ENCODE measurements at places on chromosomes 1 and 21.
A peak's percentile ranks its signal among the peaks of the same experiment; 100 is the strongest.

- peak; percentile 89 for DNase-seq
Measured at GRCh38 chr21:33171616-33172169, 58.0 kb upstream of the IFNAR2 start.

GRCh38 chr1:180674603-180675530 lies 43.0 kb downstream of the XPR1 start:
- no peak for DNase-seq

GRCh38 chr1:115976921-115977498 lies 697 bp downstream of the SLC22A15 start:
- no peak for DNase-seq

- no peak for DNase-seq
Measured at GRCh38 chr1:186308264-186309060, 66.6 kb downstream of the TPR start.

DNA sequence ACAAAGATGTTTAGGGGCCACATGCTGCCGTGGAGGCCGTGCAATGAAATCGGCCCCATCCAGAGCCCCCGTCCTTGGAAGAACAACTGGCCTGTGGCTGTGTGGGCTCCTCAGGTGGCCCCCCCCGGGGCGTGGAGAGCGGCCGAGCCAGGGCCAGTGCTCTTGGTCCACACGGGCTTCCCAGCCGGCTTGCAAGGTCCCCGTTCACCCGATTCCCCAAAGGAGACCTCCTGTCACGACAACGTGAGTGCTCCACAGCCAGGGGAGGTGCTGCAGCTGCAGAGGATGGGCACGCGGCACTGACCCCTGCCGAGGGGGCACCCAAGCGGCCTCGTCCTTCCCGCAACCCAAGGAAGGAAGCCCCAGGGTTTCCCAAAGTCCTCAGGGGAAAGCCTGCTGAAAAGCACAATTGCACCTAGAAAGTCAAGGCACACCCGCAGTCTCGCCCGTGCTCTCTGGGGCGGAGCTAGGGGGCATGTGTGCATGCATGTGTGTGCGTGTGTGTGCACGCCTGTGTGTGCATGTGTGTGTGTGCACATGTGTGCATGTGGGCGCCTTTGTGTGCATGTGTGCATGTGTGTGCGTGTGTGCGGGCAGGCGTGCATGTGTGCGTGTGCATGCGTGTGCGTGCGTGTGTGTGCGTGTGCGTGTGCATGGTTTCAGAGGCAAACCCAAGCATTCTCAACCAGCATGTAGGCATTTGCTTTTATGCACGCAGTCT lies 48.2 kb downstream of the SLX9 start:
- DNase-seq = no peak

GRCh38 chr21:34690793-34691175 lies 22.0 kb downstream of the CLIC6 start:
- DNase-seq = no peak

DNA sequence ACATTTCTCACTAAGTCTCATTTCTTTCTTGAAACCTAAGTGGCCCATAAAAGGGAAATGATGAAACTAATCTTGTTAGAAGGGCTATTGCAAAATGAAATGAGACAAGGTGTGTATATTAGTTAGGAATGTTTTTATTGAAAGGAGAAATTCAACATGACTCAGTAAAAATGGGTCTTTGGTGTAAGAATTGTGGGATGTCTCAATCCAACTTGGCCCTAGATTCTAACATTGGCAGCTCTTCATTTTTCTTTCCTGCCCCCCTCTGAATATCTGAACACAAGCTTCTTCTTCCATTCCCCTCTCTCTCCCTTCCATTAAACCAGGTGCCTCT lies 26.8 kb upstream of the TARBP1 start:
- DNase-seq = no peak

DNA sequence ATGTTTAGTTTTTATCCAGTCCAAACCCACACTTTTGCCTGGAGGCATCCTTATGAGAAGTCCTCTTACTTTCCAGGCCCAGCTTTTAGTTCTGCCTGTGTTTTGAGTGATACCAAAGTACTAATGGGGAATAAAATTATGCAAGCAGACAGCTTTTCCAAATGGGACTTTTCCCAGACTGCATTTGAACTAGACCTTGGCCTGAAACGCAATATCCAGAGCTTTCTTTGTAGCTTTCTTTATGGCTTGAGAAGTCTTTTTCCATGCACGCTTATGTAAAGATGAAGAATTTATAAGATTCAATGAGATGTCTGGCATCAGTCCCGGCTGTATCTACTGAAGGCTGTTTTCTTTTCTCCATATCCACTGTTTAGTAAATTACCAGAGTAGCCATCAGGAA lies 236.6 kb upstream of the RAB4A start:
- DNase-seq = no peak

- no peak for DNase-seq
Measured at GRCh38 chr1:39344394-39345154, 140.1 kb downstream of the MACF1 start.

GRCh38 chr21:29316029-29316742 lies 17.5 kb downstream of the BACH1 start:
- DNase-seq = no peak

GRCh38 chr1:114310695-114311271 lies 157.1 kb upstream of the SYT6 start:
- DNase-seq = no peak

- peak; percentile 85 for DNase-seq
Measured at GRCh38 chr1:153775458-153776327, 486 bp downstream of the SLC27A3 start.

- DNase-seq = no peak
Measured at GRCh38 chr1:156745881-156746280, 5.0 kb upstream of the MRPL24 start.

DNA sequence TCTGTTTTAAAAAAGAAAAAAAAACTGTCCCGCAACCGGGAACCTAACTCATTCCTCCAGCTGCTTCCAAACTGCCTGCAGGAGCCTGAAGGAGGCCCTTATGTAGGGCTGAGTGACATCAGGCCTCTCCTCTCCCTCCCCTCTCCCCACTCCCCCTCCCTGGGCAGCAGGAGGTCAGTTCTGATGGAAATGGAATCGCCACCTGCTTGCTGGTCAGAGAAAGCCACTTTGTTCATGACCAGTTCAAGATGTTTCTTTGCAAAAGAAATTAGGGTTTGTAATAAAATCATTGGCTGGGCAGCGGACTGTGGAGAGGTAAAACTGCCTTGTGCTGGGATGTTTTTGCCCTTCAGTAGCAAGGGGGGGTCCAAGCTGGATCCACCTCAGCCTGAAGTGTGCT lies at the start of gene MAP1LC3C:
Gene MAP1LC3C (minus strand): TSS at position 73 of the 400 bp plus-strand sequence. CDS start 90 bp downstream, outside the sequence.
- DNase-seq = no peak

DNA sequence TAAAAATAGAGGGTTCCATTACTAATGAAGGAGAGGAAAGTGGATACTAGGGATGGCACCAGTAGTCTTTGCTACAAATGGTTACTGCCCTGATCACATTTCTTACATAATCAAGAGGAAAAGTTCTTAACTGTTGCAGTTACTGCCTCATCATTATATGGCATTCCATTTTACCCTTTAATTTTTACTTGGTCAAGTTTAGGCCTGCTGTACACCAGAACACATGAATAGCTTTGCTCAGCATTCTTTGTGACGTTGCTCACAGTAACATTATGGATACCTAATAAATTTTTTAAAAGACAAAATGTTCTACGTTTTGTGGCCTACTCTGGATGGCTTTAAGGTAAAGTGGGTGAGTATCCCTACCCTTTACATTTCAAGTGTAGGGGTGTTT lies 38.6 kb upstream of the CR1L start:
- no peak for DNase-seq

GRCh38 chr1:1989789-1990188 lies 13.8 kb downstream of the CFAP74 start:
- no peak for DNase-seq

DNA sequence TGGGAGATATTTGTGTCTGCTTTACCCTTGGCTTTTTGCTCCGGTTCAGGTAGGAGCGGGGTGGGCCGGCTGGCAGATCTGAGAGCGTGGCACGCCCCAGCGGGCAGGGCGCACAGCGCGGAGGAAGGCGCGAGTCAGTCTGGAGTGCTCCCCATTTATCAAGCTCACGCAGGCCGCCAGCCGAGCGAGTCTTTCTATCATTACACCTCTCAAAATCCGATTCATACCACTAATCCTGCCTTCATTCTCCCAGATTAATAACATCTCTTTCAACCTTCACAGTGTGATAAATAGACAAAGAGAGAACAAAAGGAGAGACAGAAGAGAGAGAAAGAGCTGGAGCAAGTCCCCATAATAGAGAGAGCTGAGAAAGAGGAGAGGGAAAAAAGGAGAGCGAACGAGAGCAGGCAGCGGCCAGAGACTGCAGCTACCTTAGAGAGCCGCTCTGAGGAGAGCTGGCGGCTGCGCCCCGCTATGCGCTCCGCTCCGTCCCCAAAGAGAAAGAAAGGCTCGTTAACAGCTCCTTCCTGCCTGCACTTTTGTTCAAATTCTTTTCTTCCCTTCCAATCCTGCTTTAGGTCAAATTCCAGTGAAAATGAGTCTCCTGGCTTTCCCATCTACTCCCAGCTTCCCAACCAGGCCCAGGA lies 48.0 kb downstream of the DMAP1 start:
- DNase-seq = no peak

- DNase-seq = no peak
Measured at GRCh38 chr21:32096411-32096810, 182.4 kb downstream of the MIS18A start.

DNA sequence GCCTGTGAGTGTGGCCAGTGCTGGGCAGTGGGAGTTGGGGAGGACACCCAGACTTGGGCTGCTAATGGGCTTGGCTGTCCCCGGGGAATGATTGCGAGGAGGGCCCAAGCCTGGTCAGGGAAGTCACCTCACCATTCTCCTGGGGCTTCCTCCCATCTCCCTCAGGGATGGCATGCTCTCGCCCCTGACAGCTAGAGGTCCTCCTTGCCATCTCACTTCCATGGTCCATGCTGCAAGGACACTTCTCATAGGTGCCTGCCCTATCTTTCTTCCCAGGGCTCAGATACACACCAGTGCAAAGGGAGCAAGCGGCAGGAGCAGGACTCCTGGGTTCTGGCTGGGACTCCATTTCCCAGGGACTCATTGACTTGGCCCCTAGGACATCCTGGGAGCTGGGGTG lies 4.1 kb downstream of the NTRK1 start:
- no peak for DNase-seq

DNA sequence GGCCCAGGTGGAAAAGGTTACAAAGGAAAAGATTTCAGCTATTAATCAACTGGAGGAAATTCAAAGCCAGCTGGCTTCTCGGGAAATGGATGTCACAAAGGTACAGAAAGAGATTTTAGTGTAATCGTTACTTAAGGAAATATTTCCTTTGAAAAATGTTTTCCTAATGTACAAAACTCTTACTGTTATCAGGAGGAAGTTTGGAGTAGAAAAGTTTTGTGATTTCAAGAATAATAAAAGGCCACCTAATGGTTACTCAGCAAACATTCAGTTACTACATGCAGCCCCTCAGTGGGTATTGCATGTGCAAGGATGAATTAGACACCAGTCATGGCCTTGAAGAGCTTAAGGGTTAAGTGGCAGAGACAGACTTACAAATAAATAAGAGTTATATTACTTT lies 85.2 kb downstream of the SDCCAG8 start:
- DNase-seq = no peak

DNA sequence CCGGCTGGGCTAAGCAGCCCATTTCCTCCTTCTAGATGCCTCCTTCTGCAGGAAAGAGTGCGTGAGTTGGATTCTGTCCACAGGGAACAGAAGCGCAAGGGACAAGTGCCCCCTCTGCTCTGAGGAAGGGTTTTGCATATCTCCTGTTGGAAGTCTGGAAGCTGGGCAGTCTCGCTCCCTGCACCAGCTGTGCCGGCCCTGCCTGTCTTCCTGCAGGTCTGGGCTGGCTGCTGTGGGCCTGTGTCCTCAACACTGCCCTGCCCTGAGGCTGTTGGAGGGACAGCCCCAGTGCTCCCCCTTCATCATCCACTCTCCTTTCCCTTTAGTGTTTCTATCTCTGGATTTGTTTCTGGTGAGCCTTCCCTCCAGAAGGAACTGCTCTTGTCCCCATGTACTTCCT lies 21.8 kb downstream of the ADARB1 start:
- no peak for DNase-seq

GRCh38 chr1:208256556-208256955 lies 12.4 kb upstream of the PLXNA2 start:
- DNase-seq = no peak

DNA sequence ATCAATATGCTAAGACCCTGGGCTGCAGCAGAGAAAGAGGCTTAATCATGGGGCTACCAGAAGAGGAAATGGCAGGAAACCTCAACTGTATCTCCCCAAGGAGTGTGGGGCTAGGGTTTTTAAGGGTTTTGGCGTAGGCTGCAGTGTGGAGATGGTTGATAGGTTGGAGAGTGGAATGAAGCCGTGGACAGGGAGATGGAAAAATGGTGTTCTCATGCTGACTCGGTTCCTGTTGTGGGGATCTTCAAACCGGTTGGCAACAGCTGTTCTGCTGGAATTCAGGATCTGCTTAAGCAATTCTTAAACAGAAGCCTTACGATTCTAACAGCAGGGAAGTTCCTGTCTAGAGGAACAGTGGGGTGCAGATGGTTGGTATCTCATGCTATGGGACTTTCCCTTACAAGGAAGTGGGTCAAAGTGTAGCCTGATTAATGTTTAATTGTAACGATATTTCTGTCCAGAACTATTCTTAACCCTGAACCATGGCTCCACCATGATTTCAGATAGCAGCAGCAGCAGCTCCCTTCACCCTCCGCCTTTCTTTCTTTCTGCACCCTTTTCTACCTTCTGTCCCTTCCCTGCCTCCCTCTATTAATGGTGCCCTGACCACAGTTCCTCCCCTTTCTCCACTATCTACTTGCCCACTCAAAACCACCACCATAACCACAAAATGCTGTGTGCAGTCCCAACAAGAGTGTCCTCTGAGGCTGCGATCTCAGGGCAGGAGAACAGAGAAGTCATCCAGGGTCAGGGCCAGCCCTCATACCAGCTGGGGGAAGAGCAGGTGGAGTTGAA lies 30.8 kb downstream of the RSPH1 start:
- no peak for DNase-seq

DNA sequence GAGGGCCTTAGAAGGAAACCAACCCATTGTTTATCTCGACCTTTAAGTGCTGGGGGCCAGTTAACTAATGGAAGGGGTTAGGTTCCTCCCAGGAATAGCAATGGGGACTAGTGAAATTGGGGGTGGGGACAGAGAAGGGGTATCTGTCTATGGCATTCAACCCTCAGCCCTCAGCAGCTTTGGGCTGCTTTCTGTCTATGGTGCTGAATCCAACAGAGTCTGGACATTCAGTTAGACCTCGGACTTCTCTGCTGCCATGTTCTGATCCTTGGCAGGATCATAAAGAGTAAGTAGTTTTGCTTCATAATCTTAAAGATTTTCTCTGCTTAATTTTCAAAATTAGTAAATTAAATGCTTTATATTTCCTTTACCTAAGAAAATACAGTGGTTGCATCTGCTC lies 2.6 kb upstream of the EPHA10 start:
- no peak for DNase-seq

DNA sequence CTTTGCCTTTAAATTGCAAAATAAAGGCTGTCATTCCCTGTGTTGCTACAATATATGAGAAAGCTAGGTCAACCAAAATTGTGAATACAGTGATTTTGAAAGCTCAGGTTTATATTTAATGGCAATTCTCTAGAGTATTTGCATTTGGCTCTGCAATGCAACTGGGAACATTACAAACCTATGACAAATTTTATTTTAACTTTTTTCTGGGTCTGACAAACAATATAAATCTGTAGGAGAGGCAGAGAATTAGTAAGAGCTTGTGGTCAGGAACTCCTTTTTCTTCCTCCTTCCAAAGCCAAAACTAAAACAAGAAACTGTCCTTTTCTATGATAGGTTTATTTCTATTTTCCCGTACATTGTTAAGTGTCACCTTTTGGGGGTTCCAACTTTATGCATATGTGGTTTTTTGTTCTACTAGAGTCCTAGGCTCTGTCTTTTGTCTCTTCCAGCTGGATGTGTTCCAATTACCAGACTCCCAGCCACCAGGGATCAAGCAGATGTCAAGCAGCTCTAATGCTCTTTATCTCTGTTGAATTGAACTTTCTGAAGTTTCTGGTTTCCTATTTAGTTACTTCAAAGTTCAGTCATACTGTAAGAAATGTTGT lies 106.9 kb downstream of the ASH1L start:
- no peak for DNase-seq

All from NCI-H2171 (cell line).